Bone marrow (tissue), 2 donors: ENCODE measurements at places on chromosomes 1 and 21.

GRCh38 chr1:156838972-156839371 is 19.9 kb downstream of the INSRR start:
- peak; percentile 6 for DNase-seq

- DNase-seq = no peak
These were observed 159.8 kb downstream of the HS2ST1 start for GRCh38 chr1:87074001-87074795.

GRCh38 chr1:100394285-100394684 is 42.0 kb downstream of the CDC14A start:
- peak; percentile 16 for DNase-seq

DNA sequence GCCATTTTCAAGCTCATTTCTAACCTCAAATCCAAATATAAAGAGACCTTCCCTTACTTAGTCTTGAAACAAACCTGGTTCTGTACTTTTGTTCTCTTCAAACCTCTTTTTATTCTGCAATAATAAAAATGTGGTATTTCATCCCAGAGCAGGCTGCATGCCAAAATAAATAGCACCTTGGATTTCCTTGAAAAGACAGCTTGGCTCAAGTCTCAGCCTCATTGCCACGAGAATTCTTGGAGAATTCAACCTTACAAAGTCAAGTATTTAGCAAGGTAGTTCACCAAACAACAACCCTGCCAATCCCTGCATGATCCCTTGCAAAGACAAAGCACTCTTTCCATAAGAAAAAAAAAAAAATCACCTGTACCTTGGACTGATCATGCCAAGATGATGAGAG is 33.8 kb downstream of the KANK4 start:
- DNase-seq = no peak

- DNase-seq = no peak
These were observed 569.0 kb downstream of the LTN1 start for GRCh38 chr21:28423521-28424190.

GRCh38 chr21:37437376-37438080 is 71.0 kb downstream of the DYRK1A start:
- DNase-seq = no peak

- DNase-seq = peak; percentile 22
These were observed 556 bp downstream of the WDR77 start for GRCh38 chr1:111448482-111448917.

DNA sequence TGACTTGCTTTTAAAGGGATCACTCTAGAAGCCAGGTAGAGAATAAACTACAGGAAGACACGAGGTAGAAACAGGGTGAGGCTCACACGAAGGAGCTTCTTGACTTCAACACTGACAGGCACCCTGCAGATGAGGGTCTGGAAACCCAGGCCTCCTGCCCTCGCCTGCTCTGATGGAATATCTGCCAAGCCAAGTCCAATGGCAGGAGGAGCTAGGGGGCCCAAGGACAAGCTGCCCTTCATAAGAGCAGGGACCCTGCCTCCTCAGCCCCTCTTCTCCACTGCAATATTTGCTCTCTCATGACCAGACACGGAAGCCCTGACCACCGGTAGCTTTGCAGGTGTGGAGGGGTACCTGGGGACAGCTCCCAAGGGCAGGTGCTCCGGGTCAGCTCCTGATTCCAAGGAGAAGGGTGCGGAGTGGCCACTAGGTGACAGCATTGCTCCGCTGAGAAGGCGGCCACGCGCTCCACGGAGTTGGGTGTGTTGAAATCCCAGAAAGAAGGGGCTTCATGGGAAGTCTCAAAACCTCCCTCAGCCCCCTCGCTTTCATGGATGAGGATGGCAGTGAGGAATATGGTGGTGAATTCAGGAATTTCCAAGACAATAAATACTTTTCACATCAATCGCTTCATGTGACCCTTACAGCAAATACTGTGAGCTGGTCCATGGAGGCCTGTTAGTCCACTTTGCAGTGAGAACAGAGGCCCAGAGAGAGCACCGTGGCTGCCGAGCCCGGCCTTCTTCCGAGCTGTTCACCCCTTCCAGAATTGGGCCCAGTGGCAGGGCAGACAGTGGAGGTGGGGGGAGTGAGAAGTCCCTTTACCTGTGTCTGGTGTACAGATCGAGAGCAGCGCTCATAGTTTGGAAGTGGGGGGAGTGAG is 33.2 kb upstream of the PAX7 start:
- DNase-seq = no peak

GRCh38 chr1:19563324-19564097 is 78.2 kb upstream of the CAPZB start:
- no peak for DNase-seq

GRCh38 chr1:74584185-74584584 is 71.8 kb upstream of the LRRC53 start:
- DNase-seq = no peak

GRCh38 chr1:35808450-35809113 is 766 bp downstream of the AGO4 start:
- DNase-seq = no peak

DNA sequence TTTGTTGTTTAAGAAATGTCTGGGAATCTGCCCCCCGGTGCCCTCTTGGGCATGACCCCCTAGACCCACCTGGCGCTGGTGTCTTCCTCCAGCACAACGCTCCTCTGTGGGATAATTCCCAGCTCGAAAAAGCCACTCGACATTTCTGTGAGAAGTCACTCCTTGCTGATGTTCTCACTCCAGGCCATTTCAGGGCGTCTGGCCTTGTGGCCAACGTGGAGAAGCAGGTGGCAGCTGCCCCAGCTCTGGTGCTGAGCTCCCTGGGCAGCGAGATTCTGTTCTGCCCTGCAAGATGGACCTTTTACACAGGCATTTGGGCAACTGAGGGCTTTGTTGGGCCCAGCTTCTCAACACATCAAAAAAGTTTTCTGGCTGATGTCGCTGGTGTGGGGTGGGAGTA is 147.7 kb upstream of the WNT4 start:
- no peak for DNase-seq

GRCh38 chr1:46181343-46182260 is 5.3 kb upstream of the P3R3URF start:
- DNase-seq = no peak

GRCh38 chr1:216310776-216311175 is 112.5 kb downstream of the USH2A start:
- no peak for DNase-seq

- no peak for DNase-seq
These were observed 64.4 kb upstream of the TLR5 start for GRCh38 chr1:223207293-223208066.

DNA sequence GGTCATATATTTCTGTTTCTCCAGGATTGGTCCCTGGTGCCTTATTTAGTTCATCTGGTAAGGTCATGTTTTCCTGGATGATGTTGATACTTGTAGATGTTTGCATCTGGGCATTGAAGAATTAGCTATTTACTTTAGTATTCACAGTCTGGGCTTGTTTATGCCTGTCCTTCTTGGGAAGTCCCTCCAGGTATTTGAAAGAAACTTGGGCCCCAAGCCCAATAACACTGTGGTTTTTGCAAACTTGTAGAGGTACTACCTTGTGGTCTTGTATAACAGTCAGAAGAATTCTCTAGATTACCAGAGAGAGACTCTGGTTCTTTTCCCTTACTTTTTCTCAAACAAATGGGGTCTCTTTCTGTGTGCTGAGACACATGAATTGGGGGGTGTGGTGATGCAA is 251.4 kb upstream of the B3GALT2 start:
- no peak for DNase-seq

- no peak for DNase-seq
These were observed 120.9 kb downstream of the SYT2 start for GRCh38 chr1:202589190-202589930.

- peak; percentile 59 for DNase-seq
These were observed 5.1 kb downstream of the DNASE2B start for GRCh38 chr1:84403347-84403746.

GRCh38 chr1:186275822-186276221 is 99.2 kb downstream of the TPR start:
- DNase-seq = no peak

GRCh38 chr1:101238681-101239094 is 1.9 kb downstream of the S1PR1 start:
- peak; percentile 44 for DNase-seq

DNA sequence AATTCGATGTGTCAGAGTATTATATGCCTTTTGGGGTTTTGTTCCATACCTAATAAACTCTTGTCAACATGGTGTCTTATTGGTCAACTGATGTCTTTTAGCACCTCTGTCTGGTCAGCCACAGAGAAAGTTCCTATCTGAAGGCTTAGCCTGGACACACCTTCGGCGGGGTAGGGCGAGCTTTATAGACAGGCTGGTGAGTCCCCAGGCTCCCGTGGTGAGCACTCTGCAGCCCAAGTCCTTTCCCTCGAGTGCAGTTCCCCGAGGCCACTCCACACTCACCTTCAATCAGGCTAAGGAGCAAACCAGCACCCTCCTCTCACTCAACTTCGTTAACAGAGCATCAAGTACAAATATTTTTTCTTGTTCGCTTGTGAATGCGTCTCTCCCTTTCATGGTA is 133.9 kb downstream of the ATG4C start:
- DNase-seq = no peak

GRCh38 chr1:21855257-21856096 is 43.4 kb downstream of the LDLRAD2 start:
- DNase-seq = no peak

DNA sequence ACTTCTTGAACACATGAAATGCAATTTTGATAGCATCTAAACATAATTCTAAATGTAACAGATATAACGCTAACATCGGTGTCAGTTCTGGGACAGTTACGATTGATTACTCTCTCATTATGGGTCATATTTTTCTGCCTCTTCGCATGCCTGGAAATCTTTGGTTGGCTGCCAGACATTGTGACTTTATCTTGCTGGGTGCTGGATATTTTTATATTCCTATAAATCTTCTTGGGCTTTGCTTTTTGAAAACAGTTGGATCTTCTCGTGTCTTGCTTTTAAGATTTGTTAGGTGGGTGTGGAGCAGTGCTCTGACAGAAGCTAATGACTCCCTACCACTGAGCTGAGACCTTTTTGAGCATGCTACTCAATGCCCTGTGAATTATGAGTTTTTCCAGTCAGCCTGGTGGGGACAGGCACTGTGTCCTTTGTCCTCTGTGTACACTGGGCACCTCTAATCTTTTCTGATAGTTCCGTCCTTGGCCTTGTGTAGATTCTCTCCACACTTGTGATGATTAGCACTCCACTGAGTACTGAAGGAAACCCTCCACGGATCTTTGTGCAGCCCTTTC is 28.0 kb upstream of the EDARADD start:
- no peak for DNase-seq

- peak; percentile 68 for DNase-seq
These were observed 338 bp upstream of the TOR1AIP1 start for GRCh38 chr1:179881642-179882252.

DNA sequence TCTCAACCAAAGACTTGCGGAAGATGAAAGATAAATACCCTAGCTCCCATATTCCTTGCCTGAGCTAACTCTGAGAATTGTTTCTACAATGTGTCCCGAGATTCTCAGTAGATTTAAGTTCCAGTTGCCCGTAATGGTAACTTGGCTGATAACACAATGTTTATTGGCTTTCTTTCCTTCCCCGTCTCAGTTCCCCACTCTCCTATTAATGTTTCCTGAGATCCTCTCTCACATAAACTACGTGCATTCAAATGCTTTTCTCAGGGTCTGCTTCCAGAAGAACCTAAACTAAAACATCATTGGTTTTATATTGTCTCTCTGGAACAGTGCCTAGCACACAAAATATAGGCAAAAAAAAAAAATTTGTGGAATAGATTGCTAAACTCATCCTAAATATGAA is 794.2 kb upstream of the ADGRL2 start:
- DNase-seq = no peak

- DNase-seq = no peak
These were observed 147.7 kb downstream of the RERE start for GRCh38 chr1:8669606-8670335.

DNA sequence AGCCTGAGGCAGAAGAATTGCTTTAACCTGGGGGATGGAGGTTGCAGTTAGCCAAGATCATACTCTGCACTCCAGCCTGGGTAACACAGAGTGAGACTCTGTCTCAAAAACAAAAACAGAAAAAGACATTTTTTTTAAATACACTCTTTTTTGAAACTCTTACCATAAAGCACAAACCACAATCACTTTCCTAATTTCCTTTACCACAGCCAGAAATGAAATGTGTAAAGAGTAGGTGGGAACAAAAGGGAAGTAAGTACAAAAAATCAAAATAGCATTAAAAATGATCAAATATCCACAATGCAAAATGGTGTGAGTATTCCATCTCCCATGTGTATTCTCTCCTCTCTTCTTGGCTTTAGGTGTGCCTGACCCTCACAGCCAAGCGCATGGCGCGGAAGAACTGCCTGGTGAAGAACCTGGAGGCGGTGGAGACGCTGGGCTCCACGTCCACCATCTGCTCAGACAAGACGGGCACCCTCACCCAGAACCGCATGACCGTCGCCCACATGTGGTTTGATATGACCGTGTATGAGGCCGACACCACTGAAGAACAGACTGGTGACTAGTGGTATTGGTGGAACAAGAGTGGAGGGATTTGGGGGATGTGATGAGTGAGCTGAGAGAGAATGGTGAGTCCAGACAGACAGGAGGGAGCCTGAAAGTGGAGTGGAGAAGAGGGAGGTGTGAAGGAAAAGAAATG is 14.9 kb downstream of the ATP1A4 start:
- no peak for DNase-seq

DNA sequence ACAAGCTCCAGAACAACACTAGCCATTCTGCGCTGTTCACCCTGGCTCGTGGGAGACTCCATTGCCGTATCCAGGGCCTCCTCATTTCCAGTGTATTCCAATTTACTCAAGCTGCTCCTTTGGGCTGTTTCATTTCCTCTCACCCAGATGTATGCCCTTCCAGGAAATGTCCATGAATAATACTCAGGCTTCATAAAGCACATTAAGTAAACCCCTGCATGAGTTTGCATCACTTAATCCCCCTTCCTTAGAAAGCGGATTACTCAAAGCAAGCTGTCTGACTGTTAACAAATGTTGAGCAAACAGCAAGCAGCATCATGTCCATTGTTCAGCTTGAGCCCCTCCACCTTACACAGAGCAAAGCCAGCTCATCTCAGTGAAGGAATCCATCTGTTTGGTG is 403.6 kb upstream of the PBX1 start:
- DNase-seq = no peak

DNA sequence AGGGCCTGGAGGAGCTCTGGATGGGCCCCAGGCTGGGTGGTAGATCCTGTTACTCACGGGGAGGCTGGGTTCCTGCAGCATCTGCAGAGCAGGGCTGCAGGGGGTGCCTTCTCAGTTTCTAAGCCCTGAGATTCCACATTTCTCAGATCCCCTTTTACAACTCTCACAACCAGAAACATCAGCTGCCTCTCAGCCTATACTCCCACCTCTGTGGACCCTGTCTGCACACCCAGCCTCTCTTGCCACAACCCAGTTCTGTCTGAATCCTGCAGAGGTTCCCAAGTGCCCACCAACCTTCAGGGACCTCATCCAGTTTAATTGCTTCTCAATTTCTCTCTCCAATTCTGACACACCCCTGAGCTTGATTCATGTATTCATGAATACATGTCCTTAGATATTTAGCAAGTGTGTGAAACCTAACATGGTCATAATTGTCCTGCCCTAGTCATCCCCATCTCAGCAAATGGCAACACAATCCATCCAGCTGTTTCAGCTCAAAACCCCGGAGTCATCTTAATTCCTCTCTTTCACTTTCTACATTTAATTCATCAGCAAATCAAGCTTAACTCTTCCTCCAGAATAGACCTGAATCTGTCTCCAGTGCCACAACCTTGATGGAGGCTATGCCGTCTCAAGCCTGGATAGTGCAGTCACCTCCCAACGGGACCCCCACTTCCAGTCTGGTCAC is 57.0 kb upstream of the NEK2 start:
- no peak for DNase-seq
